ENCODE measurements at places on chromosomes 2 and 18. TPM values are rescaled to one million over a fixed set of nuclear protein-coding genes. Genes with fewer than 3 reads are reported as not detected.

ACTG2 gene
- not detected for total RNA-seq

DNA sequence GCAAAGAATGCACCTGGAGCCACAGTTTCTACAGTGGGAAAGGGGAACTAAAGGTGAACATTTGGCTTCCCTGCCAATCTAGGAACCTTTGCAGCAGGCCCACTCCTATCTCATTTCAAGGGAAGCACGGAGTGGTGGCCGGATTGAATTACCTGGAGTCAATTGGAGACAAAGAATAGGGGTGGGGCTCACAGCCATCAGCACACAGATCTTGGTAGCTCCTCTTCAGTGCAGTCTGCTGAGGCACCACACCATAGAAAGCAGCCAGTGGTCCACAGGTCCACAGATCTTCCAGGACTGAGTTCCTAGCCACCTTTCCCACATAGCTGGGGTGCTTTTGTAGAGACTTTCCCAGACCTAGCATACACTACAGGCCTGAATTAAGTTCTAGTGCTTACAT, 43.5 kb upstream of the NXPH2 start:
- DNase-seq, result no peak

- DNase-seq, result no peak
Observed at GRCh38 chr2:19772981-19773380, 128.8 kb downstream of the TTC32 start.

DNA sequence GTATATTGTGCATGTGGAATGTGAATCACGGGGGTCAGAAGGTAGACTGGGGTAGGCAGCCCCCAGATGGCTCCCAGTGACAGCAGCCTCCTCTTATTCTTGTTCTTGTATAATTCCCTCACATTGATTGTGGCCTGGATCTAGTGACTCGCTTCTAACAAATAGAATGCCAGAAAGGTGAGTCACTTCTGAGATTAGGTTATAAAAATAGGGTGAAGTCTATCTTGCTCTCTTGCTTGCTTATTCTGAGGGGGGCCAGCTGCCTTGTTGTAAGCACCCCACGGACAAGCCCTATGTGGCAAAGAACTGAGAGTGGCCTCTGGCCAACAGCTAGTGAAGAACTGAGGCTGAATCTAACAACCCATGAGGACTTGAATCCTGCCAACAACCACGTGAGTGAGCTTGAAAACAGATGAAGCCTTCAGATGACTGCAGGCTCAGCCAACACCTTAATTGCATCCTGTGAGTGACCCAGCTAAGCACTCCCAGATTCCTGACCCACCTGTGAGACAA, 15.6 kb upstream of the RMND5A start:
- DNase-seq, result no peak

- DNase-seq, result no peak
Observed at GRCh38 chr2:69597843-69598610, 45.5 kb downstream of the AAK1 start.

ARHGEF4 gene
- total RNA-seq, result 0.51 TPM

DNA sequence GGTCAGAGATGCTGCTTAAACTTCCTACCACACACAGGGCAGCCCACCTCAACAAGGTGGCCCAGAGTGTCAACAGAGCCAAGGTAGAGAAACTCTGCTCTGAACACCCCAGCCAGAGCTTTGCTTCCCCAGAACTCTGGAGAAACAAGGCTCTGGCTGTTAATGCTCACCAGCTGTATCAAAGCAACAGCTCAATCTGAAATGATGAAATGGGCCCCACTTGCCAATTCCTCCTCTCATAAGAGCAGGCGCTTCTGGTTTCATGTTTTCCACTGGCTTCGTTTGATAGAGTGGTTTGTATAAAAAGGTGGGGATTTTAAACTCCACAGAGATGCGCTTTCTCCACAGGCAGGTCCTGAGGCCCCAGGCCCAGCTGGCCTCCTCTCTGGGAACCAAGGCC, 60.9 kb upstream of the TFCP2L1 start:
- DNase-seq, result no peak
